ENCODE measurements at places on chromosomes 5 and 9.

- DNase-seq: no peak
These were observed 184.5 kb upstream of the TLE4 start for GRCh38 chr9:79387101-79387835.

DNA sequence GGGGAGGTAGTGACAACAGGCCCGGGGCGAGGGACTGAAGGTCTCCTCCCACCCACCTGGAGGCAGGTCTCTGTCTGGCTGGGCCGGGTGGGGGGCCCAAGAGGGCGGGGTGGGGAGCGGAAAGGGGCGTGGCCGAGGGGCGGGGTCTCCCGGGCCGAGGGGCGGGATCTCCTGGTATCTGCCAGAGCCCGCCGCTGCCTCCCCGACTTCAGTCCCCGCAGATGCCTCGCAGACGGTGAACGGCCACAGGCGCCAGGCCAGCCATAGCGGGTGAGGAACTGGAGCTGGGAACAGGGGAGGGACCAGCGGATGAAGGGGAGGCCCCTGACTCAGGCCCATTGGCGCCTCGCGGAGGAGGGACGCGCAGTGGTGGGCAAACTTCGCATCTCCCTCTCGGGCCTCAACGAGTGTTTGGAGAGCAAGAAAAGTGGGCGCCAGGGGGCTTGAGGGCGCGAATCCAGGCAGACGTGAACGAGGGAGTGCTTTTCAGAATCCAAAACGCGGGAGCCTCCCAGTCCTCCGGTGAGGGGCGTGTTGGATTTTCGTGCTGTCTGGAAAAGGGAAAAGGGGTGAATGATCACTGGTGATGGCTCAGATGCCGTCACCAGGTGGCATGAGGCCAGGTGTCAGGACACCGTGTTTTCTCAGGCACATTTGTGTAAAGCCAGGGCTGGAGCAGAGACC lies at the start of gene ADGRD2:
Gene ADGRD2, plus strand, starts transcription at position 211 of the 684 bp plus-strand sequence. CDS start 1,216 bp downstream, outside the sequence.
- peak; percentile 69 for DNase-seq

DNA sequence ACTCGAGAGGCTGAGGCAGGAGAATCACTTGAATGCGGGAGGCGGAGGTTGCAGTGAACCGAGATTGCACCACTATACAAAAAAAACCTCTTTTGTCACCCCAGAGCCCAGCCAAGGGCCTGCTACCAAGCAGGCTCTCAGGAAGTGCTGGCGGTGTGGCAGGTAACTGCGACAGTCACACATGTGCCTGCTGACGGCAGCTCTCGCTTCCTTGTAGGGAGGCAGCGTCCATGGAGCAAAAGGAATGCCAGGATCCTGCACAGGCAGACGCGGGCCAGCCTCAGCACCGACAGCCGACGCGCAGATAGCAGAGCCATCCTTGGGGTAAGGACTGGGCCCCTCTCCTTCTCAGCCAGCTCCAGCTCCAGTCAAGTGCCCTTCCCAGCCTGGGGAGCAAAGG lies 3.9 kb downstream of the LRRC8A start:
- no peak for DNase-seq

DNA sequence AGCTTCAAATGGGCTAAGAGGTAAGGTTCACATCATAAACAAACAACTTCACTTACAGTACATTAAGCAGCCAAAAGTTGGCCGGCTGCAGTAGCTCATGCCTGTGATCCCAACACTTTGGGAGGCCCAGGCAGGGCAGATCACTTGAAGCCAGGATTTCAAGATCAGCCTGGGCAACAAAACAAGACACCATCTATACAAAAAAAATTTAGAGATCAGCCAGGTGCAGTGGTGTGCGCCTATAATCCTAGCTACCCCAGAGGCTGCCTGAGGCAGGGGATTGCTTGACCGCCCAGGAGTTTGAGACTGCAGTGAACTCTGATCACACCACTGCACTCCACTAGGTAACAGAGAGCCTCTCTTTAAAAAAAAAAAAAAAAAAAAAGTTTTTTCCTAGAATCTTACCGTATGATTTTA lies 16.9 kb downstream of the UBTD2 start:
- no peak for DNase-seq

DNA sequence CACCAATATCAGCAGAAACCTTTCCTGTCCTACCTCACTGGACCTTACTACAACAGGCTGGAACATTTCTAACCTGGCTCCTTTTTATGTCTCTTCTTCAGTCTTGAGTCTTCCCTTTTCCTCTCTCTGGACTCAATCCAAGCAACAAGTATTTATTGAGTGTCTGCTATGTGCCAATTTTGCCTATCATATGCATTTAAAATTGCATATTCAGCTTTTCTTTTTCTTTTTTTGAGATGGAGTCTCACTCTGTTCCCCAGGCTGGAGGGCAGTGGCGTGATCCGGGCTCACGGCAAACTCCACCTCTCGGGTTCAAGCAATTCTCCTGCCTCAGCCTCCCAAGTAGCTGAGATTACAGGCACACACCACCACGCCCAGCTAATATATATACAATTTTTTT lies 65.8 kb downstream of the MEIKIN start:
- no peak for DNase-seq

DNA sequence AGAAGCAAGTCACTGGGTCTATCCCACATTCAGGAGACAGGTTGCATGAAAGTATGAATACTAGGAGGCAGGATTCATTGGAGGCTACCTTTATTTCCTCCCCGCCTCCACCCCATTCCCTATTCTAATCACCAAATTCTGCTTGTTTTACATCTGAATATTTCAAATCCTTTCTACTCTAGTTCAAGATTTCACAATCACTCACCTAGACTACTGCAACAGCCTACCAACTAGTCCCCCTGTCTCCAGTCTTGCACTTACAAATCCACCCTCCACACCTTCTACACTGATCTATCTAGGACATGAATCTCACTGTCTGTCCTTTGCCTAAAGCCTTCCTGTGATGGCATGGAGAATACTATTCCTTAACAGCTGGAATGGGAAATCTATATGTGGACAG lies 6.4 kb upstream of the KIF27 start:
- no peak for DNase-seq

DNA sequence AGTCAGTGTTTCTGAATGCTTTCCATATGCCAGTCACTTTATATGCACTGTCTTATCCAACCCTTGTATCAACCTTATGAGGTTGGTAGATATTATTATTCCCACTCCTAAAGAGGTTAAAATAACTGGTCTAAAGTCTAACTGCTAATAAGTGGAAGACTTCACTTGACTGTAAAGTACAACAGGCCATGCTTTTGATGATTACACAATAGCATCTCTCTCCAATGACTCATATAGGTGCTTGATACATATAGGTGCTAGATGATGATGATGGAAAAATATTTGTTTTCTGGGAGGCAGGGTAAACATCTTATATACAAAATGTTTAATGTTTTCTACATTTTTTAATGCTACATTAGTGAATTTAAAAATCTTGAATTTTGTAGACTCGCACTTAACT lies 75.9 kb upstream of the NR3C1 start:
- DNase-seq: no peak

GRCh38 chr5:56099346-56099745 lies 104.6 kb upstream of the IL6ST start:
- DNase-seq: no peak

DNA sequence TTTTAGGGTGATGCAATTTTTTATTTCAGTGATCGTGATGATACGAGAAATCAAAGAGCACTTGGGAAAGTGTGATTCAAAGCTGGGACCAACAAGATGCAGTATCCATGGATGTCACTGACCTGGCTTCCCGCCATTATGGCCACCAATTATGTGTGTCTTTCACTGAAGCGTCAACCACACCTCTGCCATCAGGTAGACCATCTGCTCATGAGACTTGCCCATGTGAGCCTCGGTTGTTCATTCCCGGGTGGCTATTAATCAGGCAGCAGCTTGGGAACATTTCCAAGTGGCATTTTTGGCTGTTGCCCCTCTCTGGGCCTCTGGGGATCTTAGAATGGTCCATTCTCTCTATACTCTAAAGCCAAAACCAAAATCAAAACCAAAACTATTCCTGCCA lies 436.0 kb upstream of the ADAMTSL1 start:
- DNase-seq: no peak

DNA sequence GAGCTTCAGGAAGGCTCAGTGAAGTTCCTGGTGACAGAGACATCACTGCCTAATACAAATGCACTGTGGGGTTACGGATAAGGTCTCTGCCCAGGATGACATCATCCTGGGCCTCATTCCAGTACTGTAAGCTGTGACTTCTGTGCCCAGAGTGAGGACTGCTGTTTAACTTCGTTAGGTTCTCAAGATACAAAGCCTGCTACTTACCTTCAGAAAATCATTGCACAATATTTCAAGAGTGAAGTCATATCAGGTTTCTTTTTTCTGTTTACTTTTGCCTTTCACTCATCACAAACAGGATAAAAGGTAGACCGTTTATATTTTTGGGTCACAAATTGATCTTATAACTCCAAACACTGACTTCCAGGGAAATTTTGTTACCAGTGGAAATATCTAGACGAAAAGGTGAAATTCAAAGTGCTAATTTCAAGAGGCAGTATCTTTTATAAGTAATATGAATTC lies 241.2 kb downstream of the PIK3R1 start:
- DNase-seq: no peak

- no peak for DNase-seq
These were observed 89.7 kb upstream of the CDKN2B start for GRCh38 chr9:22098643-22099332.

DNA sequence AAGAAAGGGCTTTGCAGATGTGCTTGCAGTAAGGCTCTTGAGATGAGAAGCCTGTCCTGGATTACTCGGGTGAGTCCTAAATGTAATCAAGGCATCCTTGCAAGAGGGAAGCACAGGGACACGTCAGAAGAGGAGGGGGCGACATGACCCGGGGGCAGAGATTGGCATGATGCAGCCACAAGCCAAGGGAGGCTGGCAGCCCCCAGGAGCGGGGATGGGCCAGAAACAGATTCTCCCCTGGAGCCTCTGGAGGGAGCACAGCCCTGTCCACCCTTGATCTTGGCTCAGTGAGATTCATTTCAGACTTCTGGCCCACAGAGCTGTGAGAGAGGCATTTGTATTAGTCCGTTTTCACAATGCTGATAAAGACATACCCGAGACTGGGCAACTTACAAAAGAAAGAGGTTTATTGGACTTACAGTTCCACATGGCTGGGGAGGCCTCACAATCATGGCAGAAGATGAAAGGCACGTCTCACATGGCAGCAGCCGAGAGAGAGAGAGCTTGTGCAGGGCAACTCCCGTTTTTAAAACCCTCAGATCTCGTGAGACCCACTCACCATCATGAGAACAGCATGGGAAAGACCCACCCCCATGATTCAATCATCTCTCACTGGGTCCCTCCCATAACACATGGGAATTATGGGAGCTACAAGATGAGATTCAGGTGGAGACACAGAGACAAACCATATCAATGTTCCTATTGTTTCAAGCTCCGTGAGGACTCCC lies 76.1 kb downstream of the ADAMTS2 start:
- DNase-seq: no peak

DNA sequence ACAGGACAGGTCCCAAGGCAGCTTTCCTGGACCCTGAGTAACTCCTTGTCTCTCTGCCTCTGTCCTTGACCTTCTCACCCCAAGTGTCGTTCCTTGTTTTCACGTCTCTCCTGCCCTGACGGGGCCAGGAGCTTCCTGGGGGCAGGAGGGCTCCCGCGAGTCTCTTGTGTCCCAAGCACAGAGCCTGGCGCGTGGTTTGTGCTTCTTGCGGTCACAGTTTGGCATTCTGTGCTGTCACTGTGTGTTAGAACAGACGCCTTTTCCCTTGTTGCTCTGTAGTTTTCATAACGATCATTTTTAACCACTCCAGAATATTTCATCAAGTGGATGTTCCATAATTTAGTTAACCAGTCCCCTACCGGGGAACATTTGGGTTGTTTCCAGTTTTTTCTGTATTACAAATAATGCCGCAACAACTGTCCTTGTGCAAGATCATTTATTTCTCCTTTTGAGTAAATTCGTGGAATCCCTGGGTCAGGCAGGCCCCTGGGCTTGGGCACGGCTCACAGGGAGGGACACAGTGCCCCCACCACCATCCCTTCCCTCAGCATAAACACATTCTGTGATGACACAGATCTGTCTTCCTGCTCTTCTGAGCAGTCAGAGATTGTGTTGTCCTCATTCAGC lies 71.9 kb downstream of the TSPAN17 start:
- no peak for DNase-seq

Measured in SK-N-DZ (cell line).